ENCODE measurements at places on chromosomes 5 and 9.

DNA sequence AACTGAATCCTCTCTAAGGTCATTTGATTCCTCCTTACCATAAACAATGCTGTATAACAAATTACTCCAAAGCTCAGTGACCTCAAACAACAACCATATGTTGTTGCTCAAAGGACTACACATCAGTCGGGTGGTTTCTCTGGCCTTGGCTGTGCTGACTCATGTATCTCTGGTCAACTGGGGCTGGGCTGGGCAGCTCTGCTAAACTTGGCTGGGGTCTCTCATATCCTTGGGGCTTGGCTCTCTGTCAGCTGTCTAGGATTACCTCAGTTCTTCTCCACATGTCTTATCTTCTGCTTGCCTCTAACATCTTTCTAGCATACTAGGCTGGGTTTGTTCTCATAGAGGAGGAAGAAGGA lies 86.4 kb downstream of the GALNT10 start:
- no peak for DNase-seq

- no peak for DNase-seq
Measured at GRCh38 chr9:87592554-87593358, 95.1 kb downstream of the DAPK1 start.

DNA sequence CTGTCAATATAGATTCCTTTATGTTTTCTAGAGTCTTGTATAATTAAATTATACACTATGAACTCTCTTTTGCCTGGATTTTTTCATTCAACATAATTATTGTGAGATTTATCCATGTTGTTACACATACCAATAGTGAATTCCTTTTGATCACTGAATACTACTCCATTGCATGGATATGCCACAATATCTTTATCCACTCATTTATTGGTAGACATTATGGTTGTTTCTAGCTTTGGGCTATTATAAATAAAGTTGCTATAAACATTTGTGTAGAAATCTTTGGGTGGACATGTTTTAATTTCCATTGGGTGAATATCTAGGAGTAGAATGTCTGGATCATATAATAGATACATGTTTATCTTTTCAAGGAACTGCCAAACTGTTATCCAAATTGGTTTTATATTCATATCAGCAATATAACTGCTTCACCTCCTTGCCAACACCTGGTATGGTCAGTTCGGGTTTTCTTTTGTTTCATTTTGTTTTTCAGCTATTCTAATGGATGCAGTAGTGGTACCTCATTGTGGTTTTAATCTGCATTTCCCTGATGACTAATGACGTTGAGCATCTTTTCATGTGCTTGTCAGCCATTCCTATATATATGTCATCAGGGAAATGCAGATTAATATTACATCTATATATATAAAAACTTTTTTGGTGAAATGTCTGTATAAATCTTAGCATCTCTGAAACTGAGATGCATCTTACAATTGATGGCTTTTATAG lies 32.1 kb upstream of the TCF7 start:
- DNase-seq: no peak

- no peak for DNase-seq
Measured at GRCh38 chr9:20361656-20362570, 260.4 kb downstream of the MLLT3 start.

DNA sequence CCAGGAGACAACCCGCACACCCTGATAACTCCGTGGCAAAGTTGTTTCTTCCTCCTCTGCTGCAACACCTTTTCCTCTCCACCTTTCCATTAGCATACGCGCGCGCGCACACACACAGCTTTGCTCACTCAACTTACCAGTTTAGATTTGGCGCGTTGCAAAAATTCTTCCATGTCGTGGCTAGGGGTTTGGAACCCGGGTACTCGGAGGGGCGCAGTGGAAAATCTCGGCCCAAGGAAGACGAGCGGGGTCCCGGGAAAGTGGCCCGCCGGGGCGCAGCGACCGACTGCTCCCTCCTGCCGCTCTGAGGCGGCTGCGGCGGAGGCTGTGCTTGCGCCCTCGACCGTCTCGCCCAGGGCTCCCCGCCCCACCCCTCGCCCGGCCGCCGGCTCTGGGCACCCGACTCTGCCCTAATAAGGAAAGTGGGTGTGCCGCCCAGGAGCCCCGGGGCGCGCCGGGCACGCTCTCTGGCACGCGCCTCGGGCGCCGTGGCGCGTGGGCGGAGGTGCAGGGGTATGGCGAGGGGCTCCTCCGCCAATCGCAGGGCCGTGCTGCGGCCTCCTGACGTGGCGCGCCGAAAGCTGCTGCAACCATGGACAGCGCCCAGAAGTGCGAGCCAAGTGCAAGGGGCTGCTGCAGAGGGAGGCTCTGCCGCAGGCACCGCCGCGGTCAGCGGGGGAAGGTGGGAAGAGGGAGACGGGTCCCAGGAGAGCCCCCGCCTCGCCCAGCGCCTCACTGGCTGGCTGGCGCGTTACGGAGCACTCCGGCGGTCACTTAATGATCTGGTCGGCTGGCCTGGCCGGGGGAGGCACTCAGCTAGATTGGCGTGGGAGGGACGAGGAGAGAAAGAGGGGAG lies at the start of gene PRUNE2:
Gene PRUNE2, minus strand, starts transcription at position 324 of the 856 bp plus-strand sequence. Its CDS starts 151 bp downstream, at position 173.
- peak; percentile 71 for DNase-seq

DNA sequence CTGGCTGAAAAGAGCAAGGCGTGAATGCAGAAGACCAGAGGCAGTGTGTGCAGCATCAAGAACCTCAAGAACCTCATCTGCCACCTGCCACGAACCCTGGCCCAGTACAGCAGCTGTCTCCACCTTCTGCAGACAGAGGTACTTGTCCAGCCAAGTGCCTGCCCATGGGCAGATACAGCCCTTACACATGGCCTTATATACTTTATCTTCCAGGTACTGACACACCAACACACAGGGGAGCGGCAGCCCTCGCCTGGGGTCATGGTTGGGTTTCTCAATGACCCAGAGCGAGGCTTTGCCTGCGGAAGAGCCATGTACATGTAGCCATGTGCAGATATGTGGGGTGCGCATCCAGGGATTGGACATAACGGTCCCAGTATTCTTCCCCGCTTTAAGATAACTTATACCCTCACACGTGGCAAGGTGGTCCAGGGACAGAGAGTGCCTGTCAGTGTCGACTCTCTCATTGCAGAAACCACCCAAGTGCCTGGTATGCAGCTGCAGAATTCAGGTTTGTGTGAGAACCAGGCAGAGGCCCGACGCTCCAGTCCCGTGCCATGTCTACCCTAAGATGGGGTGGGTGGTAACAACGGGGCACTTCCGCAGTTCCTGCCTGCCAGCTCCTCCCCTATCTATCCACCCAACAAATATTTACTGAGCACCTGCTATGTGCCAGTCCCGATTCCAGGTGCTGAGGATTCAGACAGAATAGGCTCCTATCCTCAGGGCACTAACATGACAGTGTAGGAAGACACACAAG lies 206.9 kb downstream of the FSTL4 start:
- no peak for DNase-seq

DNA sequence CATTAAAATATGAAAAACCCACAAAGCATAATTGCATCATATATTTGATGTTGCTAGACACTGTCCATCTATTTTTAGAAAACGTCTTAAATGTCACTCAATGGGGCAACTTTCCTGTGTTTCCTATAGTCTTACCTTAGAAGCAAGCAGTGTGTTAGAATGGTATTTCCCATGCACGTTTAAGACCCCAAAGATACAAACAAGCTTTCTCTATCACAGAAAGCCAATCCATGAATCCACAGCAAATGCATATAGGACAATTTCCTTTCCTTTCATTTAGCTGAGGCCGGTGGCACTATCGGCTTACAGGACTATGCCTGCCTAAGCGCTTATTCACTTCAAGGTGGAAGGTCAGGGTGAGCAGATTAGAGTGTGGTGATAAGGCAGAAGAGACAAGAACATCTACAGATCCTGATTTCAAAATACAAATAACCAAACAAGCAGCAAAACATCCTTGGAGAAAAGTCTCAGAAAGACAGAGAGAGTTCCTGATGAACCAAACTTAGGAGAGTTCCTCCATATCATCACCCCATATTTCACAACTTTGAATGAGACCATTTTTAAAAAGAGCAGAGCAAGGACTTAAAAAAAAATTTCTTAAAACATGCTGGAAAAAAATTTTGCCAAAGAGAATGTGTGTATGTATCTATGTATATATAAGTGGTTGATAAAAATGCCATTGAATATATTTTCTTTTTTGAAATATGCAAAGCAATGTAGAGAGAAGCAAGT lies 57.2 kb downstream of the MEF2C start:
- DNase-seq: no peak

DNA sequence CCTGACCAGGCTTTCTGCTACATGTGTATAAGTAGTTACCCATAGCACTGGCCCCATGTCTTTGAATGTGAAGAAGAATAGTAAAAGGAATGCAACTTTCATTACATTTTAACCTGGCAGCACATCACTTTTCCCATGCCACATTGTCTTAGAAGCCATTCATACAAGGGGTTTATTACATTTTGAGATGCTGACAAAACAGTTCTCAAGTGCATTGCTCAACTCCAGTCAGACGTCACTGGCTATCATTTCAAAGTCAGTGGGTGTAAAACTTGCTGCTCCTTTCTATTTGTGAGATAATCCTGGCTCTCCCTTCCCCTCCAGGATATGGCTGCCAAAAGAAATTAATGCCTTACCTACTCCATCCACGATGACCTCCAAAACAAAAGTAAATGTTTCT lies 97.0 kb upstream of the VCAN start:
- DNase-seq: no peak

DNA sequence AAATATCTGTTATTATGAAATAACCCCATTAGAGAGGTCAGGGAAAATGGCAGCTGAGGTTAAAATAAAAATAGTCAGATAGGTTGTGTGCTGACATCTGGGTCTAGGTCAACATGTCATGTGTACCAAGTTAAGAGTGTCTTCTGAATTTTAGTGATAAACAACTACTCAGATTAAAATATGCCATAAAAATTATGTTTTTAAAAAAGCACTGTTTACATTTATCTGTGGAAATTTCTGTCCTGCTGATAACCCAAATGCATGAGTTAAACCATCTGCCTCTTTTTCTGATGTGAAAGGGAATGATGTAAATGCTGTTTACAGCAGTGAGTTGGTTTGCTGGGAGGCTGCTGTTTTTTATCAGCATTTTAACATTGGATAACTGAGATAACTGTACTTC lies 361.2 kb upstream of the TARS1 start:
- no peak for DNase-seq

- no peak for DNase-seq
Measured at GRCh38 chr9:137224830-137225694, at the start of gene CYSRT1. CYSRT1 (plus strand) TSS chr9:137225174; CDS start chr9:137225622, 448 bp downstream.

DNA sequence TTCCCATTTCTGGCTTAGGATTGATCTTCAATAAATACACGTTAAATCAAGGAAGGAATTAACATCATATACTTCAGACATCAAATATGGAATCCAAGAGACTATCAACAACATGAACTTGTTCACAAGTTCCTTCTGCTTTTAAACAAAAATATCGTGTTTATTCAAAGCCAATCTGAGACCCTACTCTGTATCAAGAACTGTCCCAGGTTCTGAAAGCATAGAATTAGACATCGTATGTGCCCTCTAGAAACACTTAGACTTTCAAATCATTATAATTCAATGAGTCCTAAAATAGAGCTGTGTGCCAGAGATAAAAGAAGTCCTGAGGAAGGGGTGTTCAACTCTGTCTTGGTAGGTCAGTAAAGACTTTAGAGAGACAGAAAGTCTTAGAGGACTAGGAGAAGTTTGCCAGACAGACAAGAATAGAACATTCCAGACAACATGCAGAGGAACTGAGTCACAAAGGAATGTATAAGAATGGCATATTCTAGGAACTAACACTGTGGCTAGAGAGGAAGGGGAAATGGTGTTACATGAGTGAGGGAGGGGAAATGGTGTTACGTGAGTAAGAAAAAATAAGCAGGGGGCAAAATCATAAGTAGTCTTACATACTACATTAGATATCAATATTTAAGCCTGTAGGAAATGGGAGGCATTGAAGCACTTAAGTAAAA lies 2.9 kb downstream of the TPD52L3 start:
- DNase-seq: no peak

DNA sequence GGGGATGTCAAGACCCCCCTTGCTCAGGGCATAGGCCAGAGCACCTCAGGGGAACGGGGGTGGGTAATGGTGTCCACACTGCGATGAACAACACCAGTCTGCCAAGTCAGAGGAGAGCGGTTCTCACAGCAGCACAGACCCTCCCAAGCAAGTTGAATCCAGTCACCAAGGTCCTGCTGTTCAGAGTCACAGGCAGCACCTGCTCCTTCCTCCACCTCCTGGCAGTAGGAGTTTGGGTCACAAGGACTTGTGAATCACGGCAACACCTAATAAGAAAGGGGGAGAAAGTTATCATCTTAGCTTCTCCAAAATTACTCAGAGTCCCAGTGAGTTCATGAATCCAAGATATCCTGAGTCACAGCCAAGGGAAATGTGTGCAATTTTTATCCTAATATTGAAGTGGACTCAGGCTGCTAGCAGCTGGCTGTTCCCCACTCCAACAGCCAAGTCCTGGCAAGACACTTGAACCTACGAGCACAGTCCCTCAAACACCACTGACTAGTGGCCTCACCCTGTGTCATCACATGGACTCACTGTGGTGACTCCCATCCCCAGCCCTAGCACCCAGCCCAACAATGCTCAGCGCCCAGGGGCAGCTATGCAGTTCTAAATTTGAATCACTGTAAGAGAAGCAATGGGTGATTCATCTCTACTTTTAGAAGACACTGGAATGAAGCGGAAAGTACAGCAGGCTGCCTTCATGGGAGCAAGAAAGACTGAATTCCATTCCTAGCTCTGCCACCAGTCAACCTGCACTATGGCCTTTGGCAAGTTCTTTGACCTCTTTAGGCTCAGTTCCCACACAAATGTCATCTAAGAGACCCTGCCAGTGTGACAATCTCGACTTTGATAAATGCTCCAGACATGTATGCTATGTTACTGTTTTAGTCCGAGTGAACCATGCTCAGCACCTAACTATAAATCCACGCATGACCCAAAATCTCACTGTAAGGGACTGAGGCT lies 113.7 kb downstream of the KLHL3 start:
- no peak for DNase-seq

DNA sequence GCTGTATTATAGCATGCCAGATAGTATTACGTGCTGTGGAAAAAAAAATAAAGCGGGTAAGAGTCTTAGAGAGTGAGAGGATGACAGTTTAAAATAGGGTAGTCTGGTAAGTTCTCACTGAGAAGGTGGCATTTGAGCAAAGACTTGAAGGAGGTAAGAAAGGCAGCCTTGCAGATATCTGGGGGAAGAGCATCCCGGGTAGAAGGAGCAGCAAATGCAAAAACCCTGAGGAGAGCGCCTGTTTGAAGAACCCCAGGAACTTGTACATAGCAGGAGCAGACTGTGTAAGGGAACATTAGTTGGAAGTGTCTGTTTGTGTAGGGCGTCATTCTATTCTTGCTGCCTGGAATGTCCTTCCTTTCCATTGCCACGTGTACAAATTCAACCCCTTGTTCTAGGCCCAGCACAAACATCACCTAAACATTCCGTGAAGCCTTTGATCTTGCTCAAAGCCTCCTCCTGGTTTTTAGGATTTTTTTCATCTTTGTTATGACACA lies 2.6 kb downstream of the AP3S1 start:
- DNase-seq: no peak

DNA sequence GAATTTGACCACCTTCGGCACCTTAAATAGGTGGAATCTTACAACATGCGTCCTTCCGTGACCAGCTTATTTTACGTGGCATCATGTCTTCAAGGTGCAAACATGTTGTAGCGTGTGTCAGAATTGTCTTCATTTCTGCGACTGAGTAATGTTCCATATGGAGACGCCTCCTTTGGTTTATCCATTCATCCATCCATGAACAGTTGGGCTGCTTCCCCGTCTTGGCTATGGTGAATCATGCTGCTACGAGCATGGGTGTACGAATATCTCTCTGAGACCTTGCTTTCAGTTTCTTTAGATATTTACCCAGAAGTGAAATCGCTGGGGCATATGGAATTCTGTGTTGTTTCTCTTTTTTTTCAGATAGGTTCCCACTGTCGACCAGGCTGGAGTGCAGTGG lies 391.9 kb upstream of the IRX2 start:
- no peak for DNase-seq

GRCh38 chr5:32628049-32628844 lies 42.9 kb downstream of the SUB1 start:
- no peak for DNase-seq

All from HS-27A (cell line).